ENCODE measurements at places on chromosomes 1 and 21. TPM values are rescaled to one million over a fixed set of nuclear protein-coding genes. Genes with fewer than 3 reads are reported as not detected.

DNA sequence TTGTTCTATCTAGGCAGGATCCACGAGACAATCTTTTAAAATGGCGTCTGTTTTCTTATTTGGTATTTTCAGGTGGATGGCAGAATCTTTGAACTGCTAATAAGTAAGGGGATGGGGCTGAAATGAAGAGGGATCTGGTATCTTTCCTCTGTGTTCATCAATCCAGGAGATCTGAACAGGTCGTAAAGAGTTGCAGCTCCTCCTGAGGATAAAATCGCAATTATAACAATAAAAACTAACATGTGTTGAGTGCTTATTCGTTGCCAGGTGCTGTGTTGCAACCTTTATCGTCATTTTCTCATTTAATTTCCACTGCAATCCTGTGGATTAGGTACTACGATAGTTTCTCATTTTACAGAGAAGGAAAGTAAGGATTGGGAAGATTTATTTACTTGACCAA is 134.6 kb upstream of the DPYD start:
- no peaks in the 10 kb centered on the region for H3K36me3 ChIP-seq
- DNase-seq, result no peak
- H3K4me1 ChIP-seq, result peaks cover 14% of the 10 kb centered on the region
- H3K27ac ChIP-seq, result no peak overlapping the region
- peaks cover 6% of the 10 kb centered on the region for H3K27me3 ChIP-seq
- H3K4me3 ChIP-seq, result no peak overlapping the region

CLDN17 gene
- polyA plus RNA-seq, result not detected

DNA sequence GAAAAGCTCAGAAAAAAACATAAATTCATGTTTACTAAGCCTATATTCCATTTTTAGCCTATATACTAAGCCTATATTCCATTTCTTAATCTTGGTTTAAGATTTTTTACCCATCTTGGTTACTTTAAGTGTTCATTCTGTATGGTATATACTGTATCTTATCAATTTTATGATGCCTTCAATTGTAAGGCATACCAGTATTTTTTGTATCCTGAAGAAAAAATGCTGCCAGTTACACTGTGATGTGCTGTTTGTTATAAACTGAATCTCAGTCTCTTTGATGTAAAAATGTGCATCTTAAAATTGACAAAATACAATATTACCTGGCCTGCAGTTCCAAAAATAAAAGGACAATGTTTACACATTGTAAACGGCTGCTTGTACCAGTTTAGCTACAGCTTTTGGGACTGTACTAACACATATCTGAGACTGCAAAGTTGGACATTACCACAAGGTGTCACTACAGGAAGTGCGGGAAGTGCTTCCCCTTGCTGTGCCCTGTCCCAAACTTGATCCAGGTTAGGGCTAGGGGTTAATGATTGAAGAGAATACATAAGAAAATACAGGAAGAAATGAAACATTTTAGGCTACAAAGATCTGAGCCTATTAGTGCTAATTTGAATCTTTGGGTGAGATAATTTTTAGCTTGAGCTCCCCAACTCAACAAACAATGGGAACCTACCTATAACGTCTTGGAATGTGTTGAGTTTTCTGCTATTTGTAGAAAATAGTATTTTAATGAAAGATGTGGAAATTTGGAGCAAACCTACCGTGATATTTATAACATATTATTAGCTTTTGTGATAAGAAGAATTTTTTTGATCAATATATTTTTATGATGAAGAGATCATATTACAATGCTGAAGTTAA is 108.9 kb downstream of the LBR start:
- no peaks in the 10 kb centered on the region for H3K4me1 ChIP-seq
- no peaks in the 10 kb centered on the region for H3K36me3 ChIP-seq
- H3K27ac ChIP-seq, result no peak overlapping the region

DNA sequence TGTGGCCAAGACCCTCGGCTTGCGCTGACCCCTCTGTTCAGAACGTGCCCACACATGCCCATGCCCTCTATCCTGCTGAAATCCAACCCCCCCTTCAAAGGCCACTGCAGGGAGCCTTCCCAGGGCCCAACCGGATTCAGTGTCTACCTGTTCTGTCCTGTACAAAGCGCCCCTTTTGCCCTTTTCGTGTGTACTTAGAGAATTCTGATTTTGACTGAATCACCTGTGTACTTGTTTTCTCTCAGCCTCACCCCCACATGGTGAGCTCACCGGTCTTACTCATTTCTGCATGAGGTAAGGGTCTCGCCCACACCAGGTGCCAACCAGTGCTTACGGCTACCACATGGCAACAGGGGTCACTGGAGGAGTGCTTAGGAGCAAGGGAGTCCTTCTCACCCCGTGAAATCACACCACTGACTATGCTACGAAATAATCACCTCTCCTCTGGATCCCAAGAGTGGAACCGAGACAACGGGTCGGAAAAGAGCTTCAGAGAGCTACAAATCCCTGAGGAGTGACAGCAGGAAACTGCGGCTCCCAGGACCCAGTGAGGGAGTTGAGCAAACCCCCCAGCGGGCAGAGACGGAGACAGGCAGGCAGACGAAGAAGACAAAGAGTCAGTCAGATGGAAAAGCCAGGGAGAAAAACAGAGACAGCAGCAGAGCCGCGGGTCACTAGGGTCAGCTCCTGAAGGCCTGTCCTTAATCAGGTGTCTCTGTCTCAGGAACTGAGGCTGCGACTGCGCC is 2.1 kb upstream of the S100A2 start:
- DNase-seq, result no peak
- no peak overlapping the region for H3K27ac ChIP-seq
- H3K4me3 ChIP-seq, result no peak overlapping the region
- H3K36me3 ChIP-seq, result no peaks in the 10 kb centered on the region
- H3K27me3 ChIP-seq, result no peaks in the 10 kb centered on the region
- H3K4me1 ChIP-seq, result peaks cover 13% of the 10 kb centered on the region

DNA sequence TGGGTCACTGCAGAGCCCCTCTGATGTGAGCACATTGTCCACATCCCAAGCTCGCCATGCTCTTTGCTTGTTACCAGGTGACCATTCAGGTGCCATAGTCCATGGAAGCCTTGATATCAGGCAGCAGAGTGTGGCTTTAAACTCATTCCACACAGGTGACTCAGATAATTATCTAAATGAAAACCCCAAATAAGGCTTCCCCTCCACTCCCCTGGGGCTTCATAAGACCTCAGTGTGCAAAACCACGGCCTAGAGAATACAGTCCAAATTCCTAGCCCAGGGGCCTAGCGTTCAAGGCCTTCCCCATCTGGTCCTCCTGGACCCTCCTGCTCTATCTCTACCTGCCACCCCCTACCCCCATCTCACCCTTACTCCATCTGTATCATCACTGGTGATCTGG is 97.1 kb downstream of the ARHGEF10L start:
- H3K4me3 ChIP-seq, result no peak overlapping the region
- H3K36me3 ChIP-seq, result no peaks in the 10 kb centered on the region
- H3K27ac ChIP-seq, result no peak overlapping the region
- DNase-seq, result no peak
- H3K27me3 ChIP-seq, result no peaks in the 10 kb centered on the region

F13B gene
- not detected for polyA plus RNA-seq

DNA sequence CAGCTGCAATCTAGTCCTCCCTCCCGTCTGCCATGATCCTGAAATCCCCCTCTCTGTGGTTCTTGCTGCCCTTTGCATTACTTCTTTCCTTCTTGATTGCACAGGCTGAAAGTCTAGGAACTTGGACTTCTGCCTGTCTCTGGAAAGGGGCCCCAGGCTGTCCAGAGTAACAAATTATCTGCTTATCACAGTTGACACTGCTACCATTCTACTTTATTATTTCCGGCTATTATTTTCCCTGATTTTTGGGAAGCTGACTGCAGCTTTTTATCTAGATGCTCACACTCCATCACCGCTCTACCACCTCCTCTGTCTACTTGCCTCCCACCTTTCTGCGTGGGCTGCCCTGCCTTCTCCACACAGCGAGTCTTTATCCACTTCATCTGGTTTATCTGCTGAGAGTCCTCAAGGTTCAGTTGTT is 202.1 kb upstream of the PLXNA2 start:
- H3K4me1 ChIP-seq, result no peaks in the 10 kb centered on the region
- DNase-seq, result no peak
- no peaks in the 10 kb centered on the region for H3K36me3 ChIP-seq

DNA sequence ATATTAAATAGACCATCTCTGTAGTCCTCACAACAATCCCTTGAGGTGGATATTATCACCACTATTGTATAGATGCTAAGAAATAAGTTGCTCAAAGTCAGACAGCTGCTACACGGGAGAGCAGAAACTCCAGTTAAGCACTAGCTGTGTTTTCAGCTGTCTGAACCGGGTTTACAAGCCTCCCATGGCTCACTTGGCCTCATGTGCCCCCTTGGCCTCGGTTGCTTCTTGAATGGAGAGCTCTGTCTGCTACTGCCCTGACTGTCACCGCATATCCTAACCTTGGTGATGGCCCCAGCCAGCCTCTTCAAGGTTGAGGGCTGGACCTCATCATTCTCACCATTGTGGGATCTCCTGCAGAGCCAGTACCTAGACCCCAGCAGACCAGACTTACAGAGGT is 123.4 kb downstream of the AK5 start:
- no peaks in the 10 kb centered on the region for H3K36me3 ChIP-seq
- H3K27me3 ChIP-seq, result no peaks in the 10 kb centered on the region
- H3K27ac ChIP-seq, result no peak overlapping the region
- H3K4me1 ChIP-seq, result peaks cover 4% of the 10 kb centered on the region

DNA sequence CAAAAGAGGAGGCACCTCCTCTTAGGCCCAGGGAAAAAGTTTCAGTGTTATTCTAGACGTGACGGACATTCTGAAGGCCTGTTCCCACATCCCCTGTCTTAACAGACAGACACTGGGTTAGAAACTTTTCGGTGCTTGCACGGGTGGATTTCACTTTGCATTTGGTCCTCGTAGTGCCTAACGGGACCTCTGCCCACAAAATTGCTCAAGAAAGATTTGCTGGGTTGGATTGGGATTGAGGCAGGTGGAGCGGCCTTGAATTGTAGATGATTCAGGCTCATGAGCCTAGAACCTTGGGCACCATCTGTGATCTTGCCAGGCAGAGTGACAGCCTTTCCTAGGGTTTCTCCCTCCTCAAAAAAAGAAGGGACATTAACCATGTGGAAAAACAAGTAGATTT is 2.8 kb downstream of the PLA2G5 start:
- H3K27me3 ChIP-seq, result no peaks in the 10 kb centered on the region
- no peak overlapping the region for H3K27ac ChIP-seq
- DNase-seq, result no peak
- no peaks in the 10 kb centered on the region for H3K4me1 ChIP-seq
- no peaks in the 10 kb centered on the region for H3K36me3 ChIP-seq

DNA sequence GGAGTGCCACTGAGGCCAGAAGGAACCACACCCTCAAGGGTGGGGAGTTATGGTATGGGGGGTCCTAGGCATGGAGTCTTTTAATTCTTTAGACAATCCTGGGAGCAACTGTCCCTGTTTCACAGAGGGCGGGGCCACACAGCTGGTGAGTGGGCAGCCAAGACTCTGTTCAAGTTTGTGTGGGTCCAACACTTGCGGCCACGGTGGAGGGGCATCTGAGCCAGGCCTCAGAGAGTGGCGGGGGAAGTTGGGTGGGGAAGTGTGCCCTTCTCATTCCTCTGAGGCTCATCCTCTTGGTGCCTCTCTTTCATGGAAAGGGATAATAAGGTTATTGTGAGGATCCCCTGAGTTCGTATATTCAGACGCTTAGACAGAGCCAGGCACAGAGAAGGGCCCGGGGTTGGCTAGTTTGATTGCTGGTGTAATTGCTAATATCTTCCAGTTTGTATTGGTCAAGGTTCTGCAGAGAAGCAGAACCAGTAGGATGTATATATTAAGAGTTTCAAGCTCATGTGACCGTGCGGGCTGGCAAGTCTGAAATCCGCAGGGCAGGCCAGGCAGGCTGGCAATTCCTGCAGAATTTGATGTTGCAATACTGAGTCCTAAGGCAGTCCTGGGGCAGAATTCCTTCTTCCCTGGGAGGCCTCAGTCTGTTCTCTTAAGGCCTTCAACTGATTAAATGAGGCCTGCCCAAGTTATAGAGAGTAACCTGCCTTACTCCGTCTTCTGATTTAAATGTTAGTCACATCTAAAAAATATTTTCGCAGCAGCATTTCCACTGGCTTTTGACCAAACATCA is 15.9 kb downstream of the PCSK9 start:
- H3K4me1 ChIP-seq, result no peaks in the 10 kb centered on the region
- H3K4me3 ChIP-seq, result no peak overlapping the region
- H3K27me3 ChIP-seq, result no peaks in the 10 kb centered on the region
- no peak for DNase-seq
- H3K27ac ChIP-seq, result no peak overlapping the region

DNA sequence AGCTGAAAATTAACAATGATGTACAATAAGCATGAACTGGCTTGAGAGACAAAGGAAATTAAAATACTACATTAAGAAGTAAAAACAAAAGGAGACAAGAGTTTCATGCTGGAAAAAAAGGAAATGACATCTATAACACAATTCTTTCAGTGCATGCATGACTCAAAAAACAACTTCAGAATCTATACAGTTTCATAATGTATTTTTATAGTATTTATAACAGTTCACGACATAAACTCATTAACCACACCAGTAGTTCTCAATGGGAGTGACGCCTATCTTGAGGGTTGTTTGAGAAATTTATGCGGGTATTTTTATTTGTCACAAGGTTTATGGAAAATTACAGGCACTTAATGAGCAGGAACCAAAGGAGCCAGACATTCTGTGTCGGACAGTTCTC is 168.5 kb downstream of the SMYD3 start:
- no peaks in the 10 kb centered on the region for H3K36me3 ChIP-seq
- no peak overlapping the region for H3K27ac ChIP-seq
- H3K27me3 ChIP-seq, result no peaks in the 10 kb centered on the region
- H3K4me3 ChIP-seq, result no peak overlapping the region
- no peak for DNase-seq

DNA sequence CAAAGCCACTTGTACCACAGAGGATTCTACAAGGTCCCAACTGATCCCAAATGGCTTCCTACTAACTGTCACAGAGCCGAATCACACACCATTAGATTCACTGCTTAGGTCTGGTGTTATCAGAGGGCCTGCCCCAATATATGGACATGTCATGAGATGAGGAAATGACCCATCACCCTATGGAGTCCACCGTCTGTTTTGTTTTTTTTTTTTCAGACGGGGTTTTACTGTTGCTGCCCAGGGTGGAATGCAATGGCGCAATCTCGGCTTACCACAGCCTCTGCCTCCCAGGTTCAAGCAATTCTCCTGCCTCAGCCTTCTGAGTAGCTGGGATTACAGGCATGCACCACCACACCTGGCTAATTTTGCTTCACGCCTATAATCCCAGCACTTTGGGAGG is 83.8 kb upstream of the ETS2 start:
- H3K4me1 ChIP-seq, result no peaks in the 10 kb centered on the region
- no peak overlapping the region for H3K27ac ChIP-seq
- H3K27me3 ChIP-seq, result no peaks in the 10 kb centered on the region
- H3K36me3 ChIP-seq, result no peaks in the 10 kb centered on the region

GRCh38 chr1:70431874-70432273 is 20.8 kb downstream of the CTH start:
- H3K27ac ChIP-seq, result no peak overlapping the region
- H3K4me1 ChIP-seq, result no peaks in the 10 kb centered on the region
- no peaks in the 10 kb centered on the region for H3K27me3 ChIP-seq
- no peak for DNase-seq
